ENCODE measurements at places on chromosomes 4 and X. TPM values are rescaled to one million over a fixed set of nuclear protein-coding genes. Genes with fewer than 3 reads are reported as not detected.

MAGEA2B gene
- polyA plus RNA-seq, result 2.6 TPM

FGFBP2 gene
- 0.78 TPM for polyA plus RNA-seq

DUX4 gene
- polyA plus RNA-seq, result not detected

IL1RAPL1 gene
- polyA plus RNA-seq, result 0.68 TPM

TRIM61 gene
- polyA plus RNA-seq, result not detected

LRCH2 gene
- polyA plus RNA-seq, result 0.64 TPM

TMEM144 gene
- 52.0 TPM for polyA plus RNA-seq

HGFAC gene
- 0.88 TPM for polyA plus RNA-seq

FOXP3 gene
- 0.73 TPM for polyA plus RNA-seq

FRG2 gene
- not detected for polyA plus RNA-seq

ZCCHC12 gene
- 4.0 TPM for polyA plus RNA-seq

TGIF2LX gene
- not detected for polyA plus RNA-seq

AKAP4 gene
- not detected for polyA plus RNA-seq

AWAT2 gene
- polyA plus RNA-seq, result not detected

TRAM1L1 gene
- polyA plus RNA-seq, result 1.6 TPM

CLCN4 gene
- polyA plus RNA-seq, result 22.2 TPM

NEIL3 gene
- polyA plus RNA-seq, result 1.8 TPM

ARHGAP36 gene
- polyA plus RNA-seq, result 0.46 TPM

C1GALT1C1 gene
- polyA plus RNA-seq, result 10.1 TPM

RS1 gene
- polyA plus RNA-seq, result not detected

PIM2 gene
- polyA plus RNA-seq, result 15.6 TPM
